ENCODE measurements at places on chromosomes 2 and 18.

- DNase-seq: no peak
These were observed 124.7 kb upstream of the SPATS2L start for GRCh38 chr2:200181755-200182154.

- DNase-seq: peak; percentile 42
These were observed 223.9 kb downstream of the MBD5 start for GRCh38 chr2:148244593-148245292.

- peak; percentile 42 for DNase-seq
These were observed 90.7 kb upstream of the CTDP1 start for GRCh38 chr18:79588636-79589481.

- peak; percentile 26 for DNase-seq
These were observed 112.7 kb upstream of the CTDP1 start for GRCh38 chr18:79566771-79567431.

DNA sequence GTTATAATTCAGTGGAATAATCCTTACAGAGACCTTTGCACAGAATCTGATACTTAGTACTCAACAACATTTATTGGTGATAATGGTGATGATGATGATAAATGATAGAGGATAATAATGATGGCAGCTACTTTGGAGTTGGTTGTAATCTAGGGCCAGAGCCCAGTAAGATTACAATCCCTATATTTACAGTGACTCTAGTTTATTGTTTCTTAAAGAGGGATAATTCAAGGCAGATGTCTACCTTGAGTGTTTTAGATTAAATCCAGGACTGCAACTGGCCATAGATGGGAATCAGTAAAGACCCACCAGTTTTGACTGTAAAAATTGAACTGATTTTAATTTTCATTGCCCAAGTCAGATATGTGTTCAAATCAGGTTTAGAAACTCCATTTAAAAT is 813.9 kb upstream of the CNTNAP5 start:
- DNase-seq: no peak

- no peak for DNase-seq
These were observed 405.3 kb downstream of the STK39 start for GRCh38 chr2:167842047-167842446.

GRCh38 chr18:51400721-51401120 is 203.2 kb upstream of the MEX3C start:
- DNase-seq: no peak

GRCh38 chr2:102601730-102602129 is 17.6 kb upstream of the SLC9A2 start:
- DNase-seq: no peak

Data from foreskin keratinocyte (primary cell).